IMR-90 (cell line): ENCODE measurements at places on chromosomes 11 and 22. TPM values are rescaled to one million over a fixed set of nuclear protein-coding genes. Genes with fewer than 3 reads are reported as not detected.

- DNase-seq, result no peak
- H3K4me1 ChIP-seq, result no peaks in the 10 kb centered on the region
- H3K27me3 ChIP-seq, result no peaks in the 10 kb centered on the region
- H3K27ac ChIP-seq, result no peak overlapping the region
- no peak overlapping the region for H3K4me3 ChIP-seq
- H3K36me3 ChIP-seq, result no peaks in the 10 kb centered on the region
These were observed 41.8 kb upstream of the BARX2 start for GRCh38 chr11:129333873-129334272.

- DNase-seq, result peak; percentile 70
- no peak overlapping the region for H3K27ac ChIP-seq
- no peaks in the 10 kb centered on the region for H3K36me3 ChIP-seq
These were observed 274.7 kb downstream of the CASP12 start for GRCh38 chr11:104623518-104623917.

GRCh38 chr11:34869425-34869824 is 46.8 kb downstream of the APIP start:
- H3K4me3 ChIP-seq, result no peak overlapping the region
- no peak for DNase-seq
- H3K27ac ChIP-seq, result no peak overlapping the region
- H3K36me3 ChIP-seq, result no peaks in the 10 kb centered on the region
- H3K27me3 ChIP-seq, result no peaks in the 10 kb centered on the region; the same call in 1 of the 2 replicates

DNA sequence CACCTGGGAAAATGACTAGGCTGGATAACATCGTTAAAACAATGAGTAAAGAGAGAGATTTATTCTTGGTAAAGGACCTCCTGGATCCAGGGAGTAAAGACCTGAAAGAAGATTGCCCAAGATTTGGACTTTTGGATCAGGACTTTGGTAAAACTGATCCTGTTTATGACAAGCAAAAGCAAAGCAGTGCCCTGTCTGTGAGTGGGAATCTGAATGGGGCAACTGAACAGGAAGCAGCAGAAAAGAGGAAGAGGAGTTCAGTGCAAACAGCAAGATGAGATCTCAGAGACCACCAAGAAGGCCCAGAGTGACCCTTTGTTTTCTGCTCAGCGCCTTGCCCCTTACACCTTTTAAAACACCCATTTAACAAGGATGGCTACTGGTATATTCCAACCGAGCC is 122.0 kb downstream of the VPREB1 start:
- no peaks in the 10 kb centered on the region for H3K36me3 ChIP-seq
- no peak overlapping the region for H3K4me3 ChIP-seq
- no peak for DNase-seq
- no peak overlapping the region for H3K27ac ChIP-seq
- peaks cover 22% of the 10 kb centered on the region for H3K27me3 ChIP-seq

GRCh38 chr11:131633921-131634715 is 263.7 kb downstream of the NTM start:
- no peaks in the 10 kb centered on the region for H3K36me3 ChIP-seq
- no peaks in the 10 kb centered on the region for H3K4me1 ChIP-seq
- H3K27ac ChIP-seq, result no peak overlapping the region
- DNase-seq, result no peak

DNA sequence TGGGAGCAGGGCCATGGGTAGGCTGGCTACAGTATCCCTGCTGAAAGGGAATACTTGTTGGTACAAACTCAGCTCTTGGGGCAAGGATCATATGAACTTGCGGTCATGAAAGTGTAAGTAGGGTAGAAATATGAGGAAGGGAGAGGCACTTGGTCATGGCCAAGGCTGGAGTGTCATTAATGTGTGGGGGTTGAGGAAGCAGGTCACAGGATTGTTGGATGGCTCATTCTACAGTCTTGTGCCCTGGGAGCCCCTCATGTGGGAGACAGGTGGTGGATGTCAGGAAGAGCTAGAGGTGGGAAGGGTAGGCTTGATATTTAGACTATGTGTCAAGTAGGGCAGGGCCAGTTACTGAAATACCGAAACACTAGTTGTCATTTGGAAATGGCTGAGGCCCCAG is 95.5 kb downstream of the RRM1 start:
- no peak overlapping the region for H3K27ac ChIP-seq
- H3K4me3 ChIP-seq, result no peak overlapping the region
- no peaks in the 10 kb centered on the region for H3K36me3 ChIP-seq
- H3K27me3 ChIP-seq, result no peaks in the 10 kb centered on the region; the same call in 1 of the 2 replicates

GRCh38 chr22:35641494-35642120 is 6.6 kb upstream of the APOL6 start:
- no peaks in the 10 kb centered on the region for H3K36me3 ChIP-seq
- no peak overlapping the region for H3K4me3 ChIP-seq
- no peak for DNase-seq
- no peaks in the 10 kb centered on the region for H3K27me3 ChIP-seq

GRCh38 chr11:65884716-65885092 is 3.6 kb downstream of the FIBP start:
- DNase-seq, result peak; percentile 65
- H3K27me3 ChIP-seq, result no peaks in the 10 kb centered on the region
- H3K27ac ChIP-seq, result no peak overlapping the region; the same call in 1 of the 2 replicates
- peaks cover 4% of the 10 kb centered on the region for H3K4me1 ChIP-seq

- H3K4me1 ChIP-seq, result peaks cover 12% of the 10 kb centered on the region
- H3K27me3 ChIP-seq, result no peaks in the 10 kb centered on the region
These were observed 25.9 kb upstream of the CCDC34 start for GRCh38 chr11:27388869-27389268.

- H3K4me3 ChIP-seq, result no peak overlapping the region
- no peaks in the 10 kb centered on the region for H3K27me3 ChIP-seq
- H3K36me3 ChIP-seq, result no peaks in the 10 kb centered on the region
- H3K4me1 ChIP-seq, result 0 out of 2 replicates have a peak, but pooled peaks cover 2% of the 10 kb centered on the region
- no peak overlapping the region for H3K27ac ChIP-seq
- no peak for DNase-seq
These were observed 24.8 kb downstream of the CNTF start for GRCh38 chr11:58647141-58647699.

DNA sequence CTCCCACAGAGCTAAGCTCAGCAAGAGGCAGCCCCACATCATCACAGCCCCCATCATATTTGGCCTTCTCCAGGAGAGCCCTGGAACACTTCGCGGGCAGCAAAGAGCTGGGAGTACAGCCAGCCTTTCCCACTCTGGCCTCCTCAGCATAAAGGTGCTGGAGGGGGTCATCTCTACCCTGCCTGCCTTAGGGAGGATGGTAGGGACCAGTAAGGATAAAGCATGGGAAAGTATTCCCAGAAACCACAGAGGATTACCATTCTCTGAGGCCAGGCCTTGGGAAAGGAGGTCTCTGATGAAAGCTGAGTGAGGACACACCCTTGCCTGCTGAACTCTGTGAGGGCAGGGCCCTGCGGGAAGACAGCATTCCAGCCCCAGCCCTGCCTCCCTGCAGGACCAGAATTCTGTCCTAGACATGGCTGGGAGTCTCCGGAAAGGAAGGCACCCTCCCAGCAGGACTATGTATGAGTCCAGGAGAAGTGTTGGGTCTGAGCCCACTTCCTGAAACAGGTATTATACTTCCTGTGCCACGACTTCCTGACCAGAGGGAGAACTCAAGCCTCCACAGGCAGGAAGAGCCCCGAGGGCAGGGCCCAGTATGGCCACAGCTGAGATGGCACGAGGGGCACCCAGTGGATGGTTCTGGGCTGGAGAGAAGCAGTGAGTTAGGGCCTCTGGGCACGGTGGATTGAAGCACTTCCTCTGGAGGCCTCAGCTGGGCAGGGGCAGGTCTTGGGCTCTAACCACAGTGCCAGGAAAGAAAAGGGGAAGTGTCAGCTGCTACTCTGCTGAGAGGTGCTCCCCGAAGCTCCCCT is 12.9 kb upstream of the CASTOR1 start:
- H3K36me3 ChIP-seq, result peaks cover 56% of the 10 kb centered on the region
- no peak overlapping the region for H3K27ac ChIP-seq

Gene PDE2A
- not detected in 2 replicates for total RNA-seq

Gene OR52A1
- not detected in 2 replicates for total RNA-seq

Gene MICAL2
- total RNA-seq, result 285 and 336 TPM in 2 replicates

Gene CAPN1
- total RNA-seq, result 62.8 and 110 TPM in 2 replicates

Gene INS
- not detected in 2 replicates for total RNA-seq
